ENCODE measurements at places on chromosomes 2 and 18.

GRCh38 chr18:42872838-42873237, 242.6 kb downstream of the RIT2 start:
- no peak for DNase-seq

DNA sequence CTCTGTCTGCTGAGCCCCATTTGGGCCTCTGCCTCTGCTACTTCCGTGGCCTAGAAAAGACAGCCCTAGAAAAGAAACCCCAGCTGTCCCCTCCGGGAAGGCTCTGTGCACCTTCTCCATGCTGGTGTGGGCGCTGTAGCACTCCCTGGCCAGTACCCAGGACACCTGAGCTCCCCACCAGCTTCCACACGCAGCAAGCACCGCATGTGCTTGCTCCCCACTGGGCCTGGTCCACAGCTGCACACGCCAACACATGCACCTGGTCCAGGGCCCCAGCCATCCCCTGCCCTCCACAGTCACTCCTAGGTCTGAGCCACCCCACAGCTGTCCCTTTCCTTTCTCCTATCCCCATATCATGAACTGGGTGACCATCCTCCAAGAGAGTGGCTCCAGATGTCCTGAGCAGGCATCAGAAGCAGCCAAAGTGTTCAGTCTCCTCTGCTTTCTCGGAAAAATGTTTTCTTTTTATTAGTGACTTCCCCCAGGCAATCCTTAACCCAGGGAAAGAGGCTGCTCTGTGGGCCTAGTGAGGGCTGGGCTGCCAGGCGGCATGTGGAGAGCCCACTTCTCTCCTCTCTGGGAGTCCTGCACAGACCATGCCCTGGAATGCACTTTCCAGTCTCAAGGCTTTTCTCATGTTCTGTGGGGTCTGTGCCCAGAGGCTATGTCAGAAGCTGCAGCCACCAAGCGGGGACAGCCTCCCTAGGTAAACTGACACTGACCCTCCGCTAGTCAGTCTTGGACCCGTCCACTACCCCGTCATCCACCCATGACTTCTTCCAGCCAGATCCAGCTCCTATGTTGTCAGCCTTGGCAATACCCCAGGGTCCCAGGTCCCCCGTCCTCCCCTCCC, 133.7 kb downstream of the KLHL29 start:
- DNase-seq, result no peak

GRCh38 chr2:230459216-230459615, 43.2 kb downstream of the SP100 start:
- DNase-seq, result no peak

DNA sequence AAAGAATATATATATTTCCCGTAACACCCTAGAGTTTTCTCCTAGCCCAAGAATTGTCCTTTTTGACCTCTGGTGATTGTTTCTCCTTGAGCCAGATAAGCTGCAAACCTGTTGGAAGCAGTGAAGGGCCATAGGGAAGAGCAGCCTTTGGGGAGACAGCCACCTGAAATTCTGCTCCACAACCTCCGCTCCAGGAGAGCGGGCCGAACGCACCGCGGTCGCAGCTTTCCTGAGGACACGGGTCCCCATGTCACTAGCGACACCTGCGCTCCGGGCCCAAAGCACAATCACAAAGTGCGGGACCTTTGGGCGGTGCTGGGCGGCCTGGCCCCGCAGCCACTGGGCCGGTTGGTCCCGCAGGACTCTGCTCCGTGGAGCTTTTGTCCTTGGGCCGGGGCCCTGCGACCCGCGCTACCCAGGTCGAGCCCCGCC, 557 bp upstream of the DSG2 start:
- no peak for DNase-seq

- DNase-seq, result no peak
Observed at GRCh38 chr2:120342446-120342845, 3.5 kb upstream of the INHBB start.

- DNase-seq, result no peak
Observed at GRCh38 chr2:213723707-213724106, 439.4 kb downstream of the SPAG16 start.

DNA sequence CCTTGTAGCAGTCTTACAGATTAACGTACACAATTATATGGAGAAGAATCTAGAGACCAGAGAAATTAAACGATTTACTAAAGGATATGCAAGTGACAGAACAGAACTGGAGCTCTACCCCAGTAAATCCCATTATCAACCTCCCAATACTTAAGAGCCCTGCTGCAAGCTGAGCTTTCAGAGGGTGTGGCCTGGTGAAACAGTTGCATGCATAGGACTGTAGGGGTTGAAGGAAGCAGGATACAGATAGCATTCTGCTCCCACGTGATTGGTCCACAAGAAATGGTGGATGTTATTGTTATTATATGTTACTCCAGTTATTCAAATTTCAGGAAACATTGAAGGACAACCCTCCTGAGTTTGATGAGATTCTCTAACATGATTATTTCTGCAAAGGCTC, 210.8 kb upstream of the THUMPD2 start:
- no peak for DNase-seq
